Astrocyte (in vitro differentiated cells and primary cell): ENCODE measurements at places on chromosomes 2 and 18.

DNA sequence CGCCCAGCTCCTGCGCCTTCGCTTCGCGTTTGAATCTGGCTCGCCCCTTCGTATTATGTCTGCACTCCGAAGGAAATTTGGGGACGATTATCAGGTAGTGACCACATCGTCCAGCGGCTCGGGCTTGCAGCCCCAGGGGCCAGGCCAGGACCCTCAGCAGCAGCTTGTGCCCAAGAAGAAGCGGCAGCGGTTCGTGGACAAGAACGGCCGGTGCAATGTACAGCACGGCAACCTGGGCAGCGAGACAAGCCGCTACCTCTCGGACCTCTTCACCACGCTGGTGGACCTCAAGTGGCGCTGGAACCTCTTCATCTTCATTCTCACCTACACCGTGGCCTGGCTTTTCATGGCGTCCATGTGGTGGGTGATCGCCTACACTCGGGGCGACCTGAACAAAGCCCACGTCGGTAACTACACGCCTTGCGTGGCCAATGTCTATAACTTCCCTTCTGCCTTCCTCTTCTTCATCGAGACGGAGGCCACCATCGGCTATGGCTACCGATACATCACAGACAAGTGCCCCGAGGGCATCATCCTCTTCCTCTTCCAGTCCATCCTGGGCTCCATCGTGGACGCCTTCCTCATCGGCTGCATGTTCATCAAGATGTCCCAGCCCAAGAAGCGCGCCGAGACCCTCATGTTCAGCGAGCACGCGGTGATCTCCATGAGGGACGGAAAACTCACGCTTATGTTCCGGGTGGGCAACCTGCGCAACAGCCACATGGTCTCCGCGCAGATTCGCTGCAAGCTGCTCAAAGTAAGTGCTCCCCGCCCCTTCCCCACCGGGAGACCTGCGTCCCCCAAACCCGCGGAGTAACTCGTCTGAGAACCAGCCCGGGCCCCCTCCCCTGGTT, 453 bp downstream of the KCNJ3 start:
- no peak overlapping the region for H3K4me3 ChIP-seq
- DNase-seq, result no peak
- peaks cover 4% of the 10 kb centered on the region for H3K4me1 ChIP-seq
- no peak overlapping the region for H3K27ac ChIP-seq
- no peaks in the 10 kb centered on the region for H3K36me3 ChIP-seq

DNA sequence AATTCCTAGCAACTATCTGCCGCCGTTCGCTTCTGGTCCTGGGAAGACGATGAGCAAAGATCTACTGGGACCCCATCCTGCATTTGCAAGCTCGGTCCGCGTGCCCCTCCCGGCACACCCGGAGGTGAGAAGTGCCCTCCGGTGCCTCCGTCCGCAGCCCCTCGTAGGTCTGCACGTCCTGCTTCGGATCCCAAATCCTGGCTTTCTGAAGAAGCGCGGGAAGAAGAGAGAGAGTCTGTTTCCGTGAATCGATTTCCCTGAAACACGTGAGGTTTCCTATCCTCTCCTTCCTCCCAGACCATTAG, 5.0 kb upstream of the OSR1 start:
- H3K27ac ChIP-seq, result no peak overlapping the region
- H3K4me1 ChIP-seq, result peaks cover 12% of the 10 kb centered on the region
- H3K27me3 ChIP-seq, result peaks cover 68% of the 10 kb centered on the region
- H3K4me3 ChIP-seq, result peak overlapping the region; percentile 84

GRCh38 chr2:97907369-97908100, 88.2 kb downstream of the TMEM131 start:
- no peak overlapping the region for H3K4me3 ChIP-seq
- no peaks in the 10 kb centered on the region for H3K27me3 ChIP-seq
- H3K27ac ChIP-seq, result no peak overlapping the region
- no peaks in the 10 kb centered on the region for H3K4me1 ChIP-seq
- no peak for DNase-seq
- peaks cover 7% of the 10 kb centered on the region for H3K36me3 ChIP-seq

- DNase-seq, result peak; percentile 60
- no peaks in the 10 kb centered on the region for H3K27me3 ChIP-seq
- H3K4me1 ChIP-seq, result peaks cover 42% of the 10 kb centered on the region
- H3K27ac ChIP-seq, result peak overlapping the region; percentile 92
- H3K4me3 ChIP-seq, result peak overlapping the region; percentile 22
Observed at GRCh38 chr2:219277703-219278654, 1.2 kb upstream of the DNAJB2 start.

GRCh38 chr2:174771136-174771535, 6.9 kb upstream of the CHRNA1 start:
- H3K4me1 ChIP-seq, result peaks cover 9% of the 10 kb centered on the region
- no peaks in the 10 kb centered on the region for H3K36me3 ChIP-seq
- no peaks in the 10 kb centered on the region for H3K27me3 ChIP-seq
- no peak overlapping the region for H3K27ac ChIP-seq
- DNase-seq, result no peak
- H3K4me3 ChIP-seq, result no peak overlapping the region

DNA sequence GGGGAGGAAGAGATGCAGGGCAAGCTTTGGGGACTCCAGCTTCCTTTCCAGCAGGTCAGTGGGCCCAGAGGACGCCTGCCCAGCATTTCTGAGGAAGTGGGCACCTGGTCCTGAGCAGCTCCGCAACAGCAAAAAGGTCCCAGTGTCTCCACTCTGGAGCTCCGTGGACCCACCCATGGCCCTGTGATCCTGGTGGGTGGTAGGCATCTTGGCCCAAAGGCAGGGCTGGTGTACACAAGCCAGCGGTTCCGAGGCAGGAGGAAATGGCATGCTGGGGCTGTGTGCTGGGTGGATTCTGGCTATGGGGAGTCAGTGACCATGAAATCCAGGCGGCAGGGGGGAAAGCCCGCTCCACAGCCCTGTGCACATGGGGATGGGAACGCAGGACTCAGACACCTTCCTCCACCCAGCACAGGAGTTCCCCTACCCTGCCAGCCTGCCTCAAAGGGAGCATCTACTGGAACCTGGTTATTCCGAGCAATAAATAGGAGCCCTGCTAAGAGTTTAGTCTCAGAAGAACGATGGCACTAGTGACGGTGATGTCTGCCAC, 206.0 kb downstream of the GLI2 start:
- H3K4me1 ChIP-seq, result peaks cover 60% of the 10 kb centered on the region
- H3K36me3 ChIP-seq, result no peaks in the 10 kb centered on the region
- peak overlapping the region; percentile 11 for H3K27ac ChIP-seq
- no peak for DNase-seq
- H3K27me3 ChIP-seq, result no peaks in the 10 kb centered on the region

- H3K4me1 ChIP-seq, result no peaks in the 10 kb centered on the region
- H3K27ac ChIP-seq, result no peak overlapping the region
- no peak overlapping the region for H3K4me3 ChIP-seq
- no peaks in the 10 kb centered on the region for H3K36me3 ChIP-seq
- DNase-seq, result no peak
- H3K27me3 ChIP-seq, result no peaks in the 10 kb centered on the region
Observed at GRCh38 chr2:151765760-151766410, 31.6 kb upstream of the NEB start.

GRCh38 chr2:67760995-67761394, 301.8 kb downstream of the C1D start:
- DNase-seq, result no peak
- no peak overlapping the region for H3K27ac ChIP-seq
- no peak overlapping the region for H3K4me3 ChIP-seq
- no peaks in the 10 kb centered on the region for H3K27me3 ChIP-seq
- no peaks in the 10 kb centered on the region for H3K4me1 ChIP-seq
- no peaks in the 10 kb centered on the region for H3K36me3 ChIP-seq

GRCh38 chr18:23324056-23324811, 128.9 kb upstream of the RIOK3 start:
- H3K36me3 ChIP-seq, result no peaks in the 10 kb centered on the region
- H3K4me1 ChIP-seq, result no peaks in the 10 kb centered on the region
- no peak for DNase-seq

DNA sequence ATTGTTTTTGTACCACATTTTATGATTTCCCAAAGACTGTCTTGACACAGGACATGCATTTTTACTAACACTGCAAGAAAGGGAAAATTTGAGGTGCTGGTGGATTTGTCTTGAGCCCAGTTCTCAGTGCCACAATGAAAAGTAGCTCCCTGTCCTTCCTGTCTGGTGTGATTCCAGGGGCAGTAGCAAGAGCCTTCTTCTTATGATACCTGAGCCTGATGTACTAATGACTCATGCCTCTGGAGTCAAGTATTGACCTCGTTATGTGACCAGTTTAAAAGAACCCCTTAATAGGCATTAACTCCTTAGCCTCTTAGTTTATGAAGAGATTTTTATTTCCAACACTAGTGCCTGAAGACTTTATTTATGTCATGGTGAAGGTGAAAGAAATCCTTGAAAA, 728.6 kb downstream of the SLC4A3 start:
- no peaks in the 10 kb centered on the region for H3K27me3 ChIP-seq
- DNase-seq, result peak; percentile 11
- no peak overlapping the region for H3K27ac ChIP-seq
- H3K4me1 ChIP-seq, result no peaks in the 10 kb centered on the region
- H3K36me3 ChIP-seq, result no peaks in the 10 kb centered on the region
- no peak overlapping the region for H3K4me3 ChIP-seq

DNA sequence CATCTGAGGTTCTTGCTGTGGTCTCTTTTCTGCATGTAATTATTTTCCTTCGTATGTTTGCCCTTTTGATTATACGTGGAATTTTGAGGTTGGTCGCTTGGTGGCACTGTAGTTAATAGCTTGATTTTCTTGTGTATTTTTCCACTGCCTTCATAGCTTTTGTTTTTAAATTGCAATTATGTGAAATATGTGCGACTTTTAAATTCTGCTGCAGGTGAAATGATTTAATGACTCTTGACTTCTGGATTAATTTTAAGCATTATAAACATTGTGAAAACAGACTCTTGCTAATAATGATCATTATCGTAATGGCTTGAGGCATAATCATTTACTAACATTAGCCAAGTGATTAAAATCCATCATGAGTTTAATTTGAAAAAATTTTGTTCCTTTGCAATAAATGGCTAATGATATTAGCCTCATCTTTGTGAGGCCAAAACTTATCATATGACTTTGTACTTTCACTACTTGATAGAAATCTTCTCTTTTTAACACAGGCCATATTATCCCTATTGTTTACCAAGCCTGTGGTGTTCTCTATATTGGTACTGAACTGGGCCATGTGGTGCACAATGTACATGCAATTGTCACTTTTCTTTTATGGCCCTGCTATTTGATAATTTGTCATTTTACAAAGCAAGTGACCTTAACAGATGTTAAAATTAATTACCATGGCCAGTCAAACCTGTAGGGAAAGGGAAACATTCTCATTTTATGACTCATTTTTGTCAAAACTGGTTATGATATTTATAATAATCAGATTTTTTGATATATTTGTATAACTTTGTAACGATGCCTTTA, 62.8 kb upstream of the NEUROD1 start:
- H3K27ac ChIP-seq, result no peak overlapping the region
- H3K27me3 ChIP-seq, result no peaks in the 10 kb centered on the region
- no peak overlapping the region for H3K4me3 ChIP-seq
- DNase-seq, result peak; percentile 38
- no peaks in the 10 kb centered on the region for H3K36me3 ChIP-seq

DNA sequence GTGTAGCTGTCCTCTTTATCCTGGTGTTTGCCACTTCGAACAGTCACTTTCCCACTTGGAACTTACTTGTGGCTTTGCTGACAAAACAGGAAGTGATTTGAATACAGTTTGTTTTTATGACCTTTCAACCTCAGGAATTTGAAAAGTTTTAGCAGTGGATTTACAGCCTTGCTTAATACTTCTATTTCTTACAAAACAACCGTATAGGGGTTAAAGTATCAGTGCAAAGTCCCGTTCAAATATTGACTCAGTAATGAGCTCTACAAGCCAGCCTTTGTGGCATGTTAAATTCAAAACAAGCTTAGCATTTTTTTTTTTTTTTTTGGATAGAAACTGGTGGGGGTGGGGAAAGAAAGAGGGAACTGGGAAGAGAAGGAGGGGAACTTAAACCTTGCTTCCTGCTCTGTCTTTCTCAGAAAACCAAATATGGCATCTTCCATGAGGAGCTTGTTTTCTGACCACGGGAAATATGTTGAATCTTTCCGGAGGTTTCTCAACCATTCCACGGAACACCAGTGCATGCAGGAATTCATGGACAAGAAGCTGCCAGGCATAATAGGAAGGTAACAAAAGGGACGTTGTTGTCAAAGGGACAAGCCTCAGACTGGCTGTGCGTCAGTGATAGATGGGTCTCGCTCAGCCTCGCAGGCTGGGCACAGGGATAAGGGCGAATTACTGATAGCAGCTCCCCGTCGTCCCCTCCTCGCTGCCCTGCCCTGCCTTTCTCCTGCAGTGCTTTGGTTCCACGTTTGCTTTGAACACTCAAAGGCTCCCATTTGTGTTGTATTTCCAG, at the start of gene HNMT:
TSS of gene HNMT (plus strand) at position 408 of the 793 bp plus-strand sequence. CDS start at position 427, 19 bp downstream.
- peak within 1 kb of the TSS; percentile 45 for H3K27ac ChIP-seq
- H3K36me3 ChIP-seq, result no peaks in the 10 kb centered on the region
- H3K27me3 ChIP-seq, result no peaks in the 10 kb centered on the region

DNA sequence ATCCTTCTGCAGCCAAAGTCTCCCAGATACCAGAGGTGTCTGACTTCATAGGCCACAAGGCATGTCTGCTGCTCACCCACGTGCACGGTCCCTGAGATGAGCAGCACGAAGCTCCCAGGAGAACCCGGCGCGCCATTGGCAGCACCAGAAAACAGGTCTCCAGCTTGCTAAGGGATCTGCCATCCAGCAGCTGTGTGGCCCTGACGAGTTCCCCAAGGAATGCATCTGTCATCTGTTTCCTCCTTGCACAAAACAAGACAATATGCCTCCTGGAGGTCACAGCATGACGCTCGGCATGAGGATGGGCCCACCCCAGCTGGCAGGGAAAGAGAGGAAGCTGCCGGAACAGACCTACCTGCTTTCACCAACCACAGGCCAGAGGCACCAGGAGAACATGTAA, 29.2 kb downstream of the HS6ST1 start:
- H3K4me1 ChIP-seq, result no peaks in the 10 kb centered on the region
- H3K27me3 ChIP-seq, result no peaks in the 10 kb centered on the region
- DNase-seq, result no peak
- no peak overlapping the region for H3K27ac ChIP-seq

- H3K36me3 ChIP-seq, result no peaks in the 10 kb centered on the region
- no peak for DNase-seq
- no peak overlapping the region for H3K27ac ChIP-seq
- H3K27me3 ChIP-seq, result no peaks in the 10 kb centered on the region
- no peaks in the 10 kb centered on the region for H3K4me1 ChIP-seq
Observed at GRCh38 chr2:129813404-129813803, 166.1 kb upstream of the RAB6C start.

DNA sequence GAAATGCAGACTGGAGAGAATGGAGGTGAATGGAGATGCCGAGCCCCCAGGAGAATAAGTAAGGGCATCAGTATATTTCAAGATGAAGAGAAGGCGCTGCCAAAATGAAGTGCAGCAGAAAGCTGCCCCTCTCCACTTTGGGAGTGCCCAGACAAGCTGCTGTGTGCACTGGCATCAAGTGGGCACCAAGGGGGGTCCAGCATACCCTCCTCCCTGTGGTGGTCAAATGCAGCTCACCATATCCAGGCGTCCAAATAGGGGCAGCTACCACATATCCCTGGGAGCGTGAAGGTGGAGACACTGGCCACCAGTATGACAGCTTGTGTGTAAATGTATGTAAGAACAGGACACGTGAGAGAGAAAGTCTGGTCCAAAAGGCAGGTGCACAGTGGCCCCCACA, 236.6 kb downstream of the KLHL29 start:
- H3K27ac ChIP-seq, result no peak overlapping the region
- no peak overlapping the region for H3K4me3 ChIP-seq
- H3K27me3 ChIP-seq, result peaks cover 5% of the 10 kb centered on the region
- no peaks in the 10 kb centered on the region for H3K36me3 ChIP-seq
- H3K4me1 ChIP-seq, result no peaks in the 10 kb centered on the region
